ENCODE measurements at places on chromosomes 6 and 20.

DNA sequence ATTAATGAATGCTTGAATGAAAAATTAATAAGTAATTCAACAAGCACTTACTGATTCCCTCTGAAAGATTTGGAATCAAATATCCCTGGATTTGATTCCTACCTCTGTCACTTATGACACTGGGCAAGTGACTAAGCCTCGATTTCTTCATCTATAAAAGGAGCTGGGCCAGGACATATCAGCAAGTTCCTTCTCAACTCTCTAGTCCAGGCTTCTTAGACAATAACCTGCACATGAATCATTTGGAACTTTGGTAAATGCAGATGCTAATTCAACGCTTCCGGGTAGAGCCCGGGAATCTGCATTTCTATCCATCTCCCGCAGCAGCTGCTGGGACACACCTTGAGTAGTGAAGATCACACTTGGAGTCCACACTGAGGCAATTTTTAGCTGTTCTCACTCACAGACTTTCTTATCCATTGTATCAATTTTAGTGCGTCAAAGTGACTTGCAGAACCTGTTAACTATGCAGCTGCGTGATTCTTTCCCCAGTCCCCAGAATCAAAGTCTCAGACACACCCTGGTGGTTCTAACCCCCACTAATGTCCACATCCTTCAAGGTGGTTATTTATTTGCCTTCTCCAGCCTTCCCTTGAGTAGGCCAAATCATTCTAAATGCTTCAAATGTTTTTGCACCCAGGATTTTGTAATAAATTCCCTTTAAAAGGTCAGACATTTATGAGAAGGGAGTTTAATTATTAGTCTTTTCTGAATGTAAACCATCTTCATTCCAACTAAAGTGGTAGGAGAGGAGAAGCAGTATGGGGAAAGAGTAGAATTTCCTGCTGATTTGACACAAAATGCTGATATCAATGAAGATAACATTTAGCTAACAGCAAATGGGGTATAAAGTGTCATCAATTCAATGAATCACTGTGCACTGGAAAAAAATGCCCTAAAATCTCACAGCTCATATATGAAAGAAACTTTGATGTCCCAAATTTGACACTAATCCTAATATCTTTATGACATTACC is 26.0 kb upstream of the CCND3 start:
- peak; percentile 67 for DNase-seq

- no peak for DNase-seq
These were observed 3.7 kb downstream of the RRBP1 start for GRCh38 chr20:17678295-17678694.

DNA sequence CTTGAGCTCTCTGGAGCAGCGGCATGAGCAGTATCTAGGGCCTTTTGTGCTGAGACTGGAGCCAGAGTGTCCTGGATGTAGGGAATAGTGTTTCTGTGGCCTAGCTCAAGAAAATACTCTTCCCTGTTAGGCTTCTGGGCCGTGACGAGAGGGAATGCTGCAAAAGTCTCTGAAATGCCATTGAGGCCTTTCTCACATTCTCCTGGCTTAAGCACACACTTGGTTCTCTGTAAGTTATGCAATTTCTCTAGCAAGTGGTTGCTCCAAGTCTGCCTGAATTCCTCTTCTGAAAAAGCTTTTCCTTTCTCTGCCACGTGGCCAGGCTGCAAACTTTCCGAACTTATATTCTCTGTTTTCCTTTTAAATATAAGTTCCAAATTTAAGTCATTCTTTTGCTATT is 744.4 kb downstream of the GRIK2 start:
- DNase-seq: no peak

DNA sequence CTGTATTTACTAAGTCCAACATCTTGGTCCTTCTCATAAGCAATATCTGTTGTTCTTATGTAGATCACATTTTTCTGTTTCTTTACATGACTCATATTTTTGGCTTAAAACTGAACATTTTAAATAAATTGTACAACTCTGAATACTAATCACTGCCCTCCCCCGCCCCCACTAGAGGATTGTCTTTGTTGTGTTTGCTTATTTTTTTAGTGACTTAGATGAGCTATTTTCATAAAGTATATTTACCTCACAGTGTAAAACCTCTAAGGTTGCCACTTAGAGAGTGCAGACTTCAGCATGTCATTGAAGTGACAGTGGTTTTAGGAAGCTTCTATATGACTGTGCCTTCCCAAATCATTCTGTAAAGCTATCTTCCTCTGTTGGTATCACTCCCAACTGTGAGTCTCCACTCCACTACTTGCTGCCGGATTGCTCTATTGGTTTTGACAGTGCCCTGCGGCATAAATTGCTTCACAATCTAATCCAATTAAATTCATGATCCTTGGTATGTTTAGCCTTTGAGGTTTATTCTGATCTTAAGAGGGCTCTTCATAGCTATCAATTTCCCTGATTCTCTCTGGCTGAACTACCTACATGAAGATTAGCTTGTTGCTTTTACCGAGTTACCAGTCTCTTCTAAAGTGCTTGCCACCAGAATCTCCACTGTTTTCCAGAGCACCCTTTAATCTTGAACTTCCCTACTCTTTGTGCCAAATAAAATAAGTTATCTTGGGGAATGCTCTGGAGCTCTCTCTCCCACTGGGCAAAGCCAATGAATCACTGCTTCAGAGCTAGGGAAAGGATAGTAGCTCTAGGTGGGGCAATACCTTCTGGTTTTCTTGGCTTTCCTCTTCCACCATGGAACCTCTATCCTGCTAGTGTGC is 33.0 kb downstream of the SPTLC3 start:
- DNase-seq: no peak

DNA sequence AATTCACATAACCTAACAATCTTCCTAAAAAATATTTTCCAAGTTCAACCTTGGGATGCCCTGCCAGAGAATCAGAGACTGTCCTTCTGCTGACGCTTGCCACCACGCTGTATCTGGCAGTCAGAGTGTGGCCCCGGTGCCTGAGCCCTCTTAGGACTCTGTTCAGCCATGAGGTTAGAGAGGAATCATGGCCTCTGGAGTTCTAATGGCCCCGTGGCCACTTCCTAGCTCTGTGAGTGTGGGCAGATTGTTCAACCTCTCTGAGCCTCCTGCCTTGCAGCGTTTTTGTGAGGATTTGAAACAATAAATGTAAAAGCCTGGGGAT is 2.2 kb downstream of the BPHL start:
- no peak for DNase-seq

DNA sequence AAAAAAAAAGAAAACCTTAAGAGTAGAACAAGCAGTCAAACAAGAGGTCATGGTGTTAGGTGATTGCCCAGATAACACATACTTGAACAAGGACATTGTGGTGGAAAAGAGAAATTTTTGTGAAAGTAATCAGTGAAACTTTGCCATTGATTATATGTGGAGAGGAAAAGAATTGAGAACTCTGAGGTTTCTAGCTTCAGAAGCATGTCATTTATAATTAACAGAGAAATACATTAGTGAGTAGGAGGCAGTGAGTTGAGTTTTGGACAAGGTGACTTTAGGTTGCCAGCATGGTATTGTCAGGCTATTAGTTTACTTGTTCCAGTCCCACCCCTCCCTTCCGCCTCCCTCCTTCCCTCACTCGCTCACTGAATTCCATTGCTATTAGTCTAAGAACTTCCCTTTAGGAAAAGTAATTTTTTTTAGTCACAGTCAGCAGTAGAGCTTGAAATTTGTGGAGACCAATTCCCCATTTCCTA is 17.2 kb downstream of the TAB2 start:
- DNase-seq: no peak

DNA sequence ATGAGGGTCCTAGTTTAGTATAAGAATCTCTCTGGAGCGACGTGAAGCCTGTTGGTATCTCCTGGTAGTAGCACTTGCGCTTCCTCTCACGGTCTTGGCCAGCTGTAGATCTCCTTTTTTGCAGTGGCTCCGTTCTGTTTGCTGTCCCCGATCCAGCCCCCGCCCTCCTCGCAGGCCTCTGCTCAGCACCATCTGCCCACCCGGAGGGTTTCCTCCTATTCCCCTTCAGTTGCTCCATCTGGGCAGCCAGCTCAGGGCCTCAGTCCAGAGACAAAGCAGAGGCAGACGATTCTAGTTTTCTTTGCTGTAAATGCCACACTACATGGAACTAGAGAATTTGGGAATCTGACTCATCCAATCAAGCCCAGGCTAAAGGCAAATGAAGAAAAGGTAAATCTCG is 126.6 kb downstream of the TIAM2 start:
- no peak for DNase-seq

DNA sequence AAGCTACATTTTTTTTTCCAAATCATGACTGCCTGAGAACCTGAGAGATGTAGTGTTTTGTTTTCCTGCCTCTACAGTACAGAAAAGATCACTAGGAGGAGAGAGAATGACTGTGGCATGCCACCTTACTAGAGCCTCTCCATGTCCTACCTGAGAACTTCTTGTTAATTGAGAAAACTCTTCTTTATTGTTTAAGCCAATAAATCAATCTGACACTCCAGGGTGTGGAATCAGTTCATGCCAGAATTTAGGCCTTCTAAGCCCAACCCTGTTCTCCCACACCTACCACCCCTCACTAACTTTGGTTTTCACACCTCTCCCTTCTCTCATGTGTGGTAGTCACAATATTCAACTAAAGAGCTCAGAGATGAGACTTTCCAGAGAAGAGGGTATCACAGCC is 24.9 kb upstream of the BTN3A2 start:
- DNase-seq: no peak

GRCh38 chr6:31557443-31558317 is 10.3 kb downstream of the NFKBIL1 start:
- DNase-seq: no peak

GRCh38 chr20:37416100-37416847 is 70.3 kb downstream of the SRC start:
- DNase-seq: no peak

DNA sequence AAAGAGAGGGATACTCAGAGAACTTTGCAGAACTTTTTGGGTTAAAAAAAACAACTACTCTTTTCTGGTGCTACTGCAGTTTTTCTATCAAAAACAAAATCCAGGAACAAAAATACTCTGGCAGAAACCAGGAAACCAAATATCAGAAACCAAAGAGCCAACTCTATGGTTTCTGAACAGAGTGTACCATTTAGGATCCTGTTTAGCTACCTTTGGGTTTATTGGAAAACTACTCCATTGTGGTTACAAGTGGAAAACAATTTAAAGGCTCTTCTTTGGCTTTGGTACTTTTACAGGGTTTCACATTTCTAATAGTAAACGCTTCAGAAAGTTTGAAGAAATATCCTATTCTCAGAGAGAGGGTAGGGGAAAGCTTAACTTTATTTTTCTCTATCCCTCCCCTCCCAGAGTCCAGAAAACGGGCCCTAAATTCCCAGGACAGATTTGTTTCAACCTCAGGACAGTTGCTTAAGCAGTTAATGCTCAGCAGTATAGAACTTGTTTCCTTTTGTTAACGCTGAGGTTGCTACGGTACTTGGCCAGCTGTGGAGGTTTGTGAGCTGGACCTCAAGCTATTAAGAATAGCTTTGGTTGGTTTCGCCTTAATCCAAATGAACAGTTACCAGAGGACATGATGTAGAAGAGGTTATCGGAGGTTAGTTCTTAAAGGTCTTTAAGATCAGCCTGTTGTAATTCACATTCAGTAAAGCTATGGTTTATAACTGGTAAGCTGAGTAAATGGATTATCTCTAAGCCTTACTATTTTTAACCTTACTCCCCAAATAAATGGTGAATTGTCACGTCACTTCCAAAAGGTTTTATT is 47.9 kb downstream of the FOXO3 start:
- DNase-seq: no peak

DNA sequence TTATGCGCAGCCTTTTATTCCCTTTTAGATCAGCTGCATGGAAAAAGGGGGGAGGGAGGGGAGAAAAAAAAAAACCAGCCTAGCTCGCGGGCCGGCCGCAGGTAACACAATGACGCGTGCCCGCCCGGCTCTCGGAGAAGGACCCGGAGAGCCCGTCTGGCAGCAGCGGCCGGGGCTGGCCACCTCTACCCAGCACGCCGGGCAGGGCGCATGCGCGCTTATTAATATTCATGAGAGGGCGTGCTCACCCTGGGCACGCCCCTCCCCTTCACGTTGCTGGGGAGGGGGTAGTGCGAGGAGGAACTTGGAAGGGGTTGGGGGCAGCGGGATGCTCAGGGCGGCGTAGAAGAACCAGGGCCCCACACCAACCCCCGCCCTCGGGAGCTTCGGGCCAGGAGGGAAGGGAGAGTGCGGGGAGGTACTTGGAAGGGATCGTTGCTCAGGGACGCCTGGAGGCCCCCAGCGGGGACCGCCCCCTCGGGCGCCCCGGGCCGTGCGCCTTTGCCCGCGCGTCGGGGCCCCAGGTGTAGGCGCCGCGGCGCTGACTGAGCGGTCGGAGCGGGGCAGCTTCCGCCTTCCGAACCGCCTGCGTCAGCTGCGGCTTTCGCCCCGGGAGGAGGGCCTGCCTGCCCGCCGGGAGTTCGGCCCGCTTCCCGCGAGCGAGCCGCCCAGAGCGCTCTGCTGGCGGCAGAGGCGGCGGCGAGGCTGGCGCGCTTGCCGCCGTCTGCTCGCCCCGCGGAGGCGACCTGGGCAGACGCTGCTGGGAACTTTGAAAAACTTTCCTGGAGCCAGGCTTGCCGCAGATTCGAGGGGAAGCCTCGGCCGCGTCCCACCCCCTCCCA is at the start of gene JAG1:
Gene JAG1 (minus strand): TSS at position 158 of the 842 bp plus-strand sequence. CDS start 469 bp downstream, outside the sequence.
- peak; percentile 96 for DNase-seq

DNA sequence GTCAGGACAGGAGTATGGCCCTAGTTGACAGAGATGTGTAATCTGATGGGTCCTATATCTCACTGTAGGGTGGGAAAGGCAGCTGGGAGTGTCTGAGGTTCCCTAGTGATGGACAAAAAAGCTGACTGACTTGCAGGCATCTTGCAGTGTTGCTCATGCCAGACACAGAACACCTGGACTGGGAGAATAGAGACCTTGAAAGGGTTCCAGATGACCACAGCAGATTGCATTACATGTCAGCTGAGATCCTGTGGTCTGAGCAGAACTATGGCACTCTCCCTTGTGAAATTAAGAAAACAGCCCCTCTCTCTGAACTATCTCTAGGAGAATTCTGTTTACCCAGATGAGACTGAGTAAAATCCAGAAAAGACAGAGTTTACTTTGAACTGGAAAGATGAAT is 212.6 kb upstream of the MAN1A1 start:
- no peak for DNase-seq

- DNase-seq: peak; percentile 51
These were observed 15.8 kb downstream of the MAN1A1 start for GRCh38 chr6:119333707-119334295.

DNA sequence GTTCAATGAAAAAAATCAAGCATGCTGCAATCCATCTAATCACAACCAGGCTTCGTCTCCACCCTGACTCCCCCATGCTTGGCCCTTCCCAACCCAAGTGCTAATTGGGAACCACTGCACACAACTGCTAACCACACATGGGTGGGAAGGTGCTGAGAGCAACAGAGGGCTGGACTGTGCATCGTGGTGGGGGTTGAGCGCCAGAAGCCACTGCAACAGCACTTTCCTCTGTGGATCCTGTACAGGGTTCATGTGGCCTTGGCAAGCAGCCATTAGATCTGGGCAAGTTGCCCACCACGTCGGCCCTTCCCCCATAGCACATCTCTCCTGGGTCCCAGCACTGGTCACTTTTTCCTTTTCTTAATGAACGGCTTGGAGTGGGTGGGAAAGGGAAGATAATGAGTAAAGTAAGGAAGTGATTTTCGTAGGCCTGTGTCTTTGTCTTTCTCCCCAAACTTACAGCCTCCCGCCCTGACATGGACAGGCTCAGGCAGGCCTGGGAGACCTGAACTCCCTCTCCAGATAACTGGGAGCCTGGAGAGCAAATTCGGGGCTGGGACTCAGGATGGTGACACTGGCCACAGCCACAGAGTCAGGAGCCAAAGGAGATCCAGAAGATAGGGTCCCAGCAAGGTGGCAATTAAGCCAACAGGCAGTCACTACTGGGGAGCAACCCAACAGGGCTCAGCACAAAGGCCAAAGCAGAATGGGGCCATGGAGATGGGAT is 34.4 kb upstream of the MRPS10 start:
- no peak for DNase-seq
